ENCODE measurements at places on chromosomes 13 and 19. TPM values are rescaled to one million over a fixed set of nuclear protein-coding genes. Genes with fewer than 3 reads are reported as not detected.
A peak's percentile ranks its signal among the peaks of the same experiment; 100 is the strongest.

KLHL1 gene
- total RNA-seq, result not detected

DENND1C gene
- not detected for total RNA-seq

KLK4 gene
- not detected for total RNA-seq

NECTIN2 gene
- total RNA-seq, result 70.7 TPM

CCDC70 gene
- not detected for total RNA-seq

DNA sequence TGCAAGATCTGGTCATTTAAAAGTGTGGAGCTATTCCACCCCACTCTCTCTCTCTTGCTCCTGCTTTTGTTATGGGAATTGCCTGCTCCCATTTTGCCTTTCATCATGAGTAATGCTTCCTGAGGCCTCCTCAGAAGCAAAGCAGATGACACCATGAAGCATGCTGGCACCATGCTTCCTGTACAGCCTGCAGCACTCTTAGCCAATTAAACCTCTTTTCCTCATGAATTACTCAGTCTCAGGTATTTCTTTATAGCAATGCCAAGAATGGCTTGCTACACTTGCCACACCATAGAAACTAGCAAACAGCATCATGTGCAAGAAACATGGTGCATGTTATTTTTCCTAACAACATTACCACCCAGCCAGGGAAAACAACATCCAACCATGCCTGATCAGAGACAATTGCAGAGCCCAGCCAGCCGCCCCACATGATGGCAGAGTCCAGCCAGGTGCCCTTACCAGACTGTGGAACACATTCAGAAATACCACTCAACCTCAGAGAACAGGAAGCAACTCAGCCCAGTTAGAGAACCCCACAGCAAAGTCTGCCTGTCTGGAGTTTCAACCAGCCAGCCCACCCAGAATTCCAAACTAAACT lies 36.9 kb downstream of the SYDE1 start:
- peak; percentile 27 for DNase-seq

DNA sequence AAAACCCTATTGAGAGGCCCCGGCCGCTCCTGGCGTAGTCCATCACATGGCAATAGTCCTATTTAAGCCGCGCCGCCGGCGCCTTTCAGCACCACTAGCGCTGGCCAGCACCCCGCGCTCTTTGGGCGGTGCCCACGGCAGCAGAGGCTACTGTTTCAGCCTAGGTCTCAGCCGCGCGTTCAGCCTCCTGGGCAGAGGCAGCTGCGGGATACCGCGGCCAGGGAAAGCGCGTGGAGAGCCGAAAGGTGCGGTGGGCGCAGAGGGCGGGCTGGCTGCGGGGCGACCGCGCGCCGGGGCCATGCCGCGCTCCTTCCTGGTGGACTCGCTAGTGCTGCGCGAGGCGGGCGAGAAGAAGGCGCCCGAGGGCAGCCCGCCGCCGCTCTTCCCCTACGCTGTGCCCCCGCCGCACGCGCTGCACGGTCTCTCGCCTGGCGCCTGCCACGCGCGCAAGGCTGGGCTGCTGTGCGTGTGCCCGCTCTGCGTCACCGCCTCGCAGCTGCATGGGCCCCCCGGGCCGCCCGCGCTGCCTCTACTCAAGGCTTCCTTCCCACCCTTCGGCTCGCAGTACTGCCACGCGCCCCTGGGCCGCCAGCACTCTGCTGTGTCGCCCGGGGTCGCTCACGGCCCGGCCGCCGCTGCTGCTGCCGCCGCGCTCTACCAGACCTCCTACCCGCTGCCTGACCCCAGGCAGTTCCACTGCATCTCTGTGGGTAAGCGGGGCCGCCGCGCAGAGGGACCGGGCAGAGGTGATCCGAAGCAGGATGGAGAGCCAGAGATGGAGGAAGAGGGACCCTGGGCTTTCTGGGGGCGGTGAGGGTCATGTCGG lies at the start of gene GSX1:
GSX1 (plus strand) TSS at position 91 of the 826 bp plus-strand sequence; CDS start at position 299, 208 bp downstream.
- peak; percentile 69 for DNase-seq

DNA sequence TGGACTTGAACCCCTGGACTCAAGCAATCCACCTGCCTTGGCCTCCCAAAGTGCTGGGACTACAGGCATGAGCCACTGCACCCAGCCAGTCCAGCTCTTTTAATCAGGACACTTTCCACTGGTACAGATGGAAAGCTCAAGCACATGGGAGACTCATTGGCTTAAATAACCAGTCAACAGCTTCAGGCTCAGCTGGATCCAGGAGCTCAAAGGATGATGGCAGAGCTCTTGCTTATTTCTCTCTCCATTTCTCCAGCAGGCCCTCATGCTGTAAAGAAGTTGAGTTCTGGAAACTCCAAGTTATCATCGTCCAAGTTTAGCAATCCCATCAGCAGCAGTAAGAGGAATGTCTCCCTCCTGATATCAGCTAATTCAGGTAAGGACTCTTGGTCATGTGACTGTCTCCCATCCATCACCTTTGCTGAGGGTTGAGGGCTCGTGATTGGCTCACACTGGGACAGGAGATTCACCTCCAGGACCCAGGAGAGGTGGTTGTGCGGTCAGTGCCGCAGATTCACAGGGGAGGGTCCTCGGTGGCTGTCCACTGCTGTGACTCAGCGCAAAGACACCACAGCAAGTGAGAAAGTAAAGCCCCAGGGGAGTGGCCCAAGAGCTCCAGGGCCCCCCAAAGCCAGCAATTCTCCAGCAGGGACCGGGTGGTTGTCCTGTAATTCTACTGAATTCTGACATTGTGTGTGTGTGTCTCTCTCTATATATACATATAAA lies 5.1 kb downstream of the CCL25 start:
- DNase-seq, result no peak

DNA sequence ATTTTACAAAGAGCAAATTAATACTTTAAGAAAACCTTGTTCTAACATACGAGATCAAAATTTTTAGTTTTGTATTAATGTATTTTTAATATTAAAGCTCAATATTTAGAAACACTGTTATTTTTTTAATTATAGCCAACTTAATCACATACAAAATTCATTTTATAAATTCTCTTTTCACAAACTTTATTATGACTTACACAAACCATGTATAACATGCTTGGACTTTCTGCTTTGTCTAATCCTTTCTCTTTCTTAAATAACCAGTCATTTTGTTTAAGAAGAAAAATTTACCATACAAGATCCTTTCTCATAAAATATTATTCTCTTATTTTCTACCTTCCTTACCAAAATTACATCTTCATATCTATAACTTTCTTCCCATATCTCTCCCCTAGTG lies 62.2 kb downstream of the CYSLTR2 start:
- DNase-seq, result no peak

- peak; percentile 29 for DNase-seq
These were observed 14.2 kb downstream of the CHERP start for GRCh38 chr19:16527971-16528521.

DNA sequence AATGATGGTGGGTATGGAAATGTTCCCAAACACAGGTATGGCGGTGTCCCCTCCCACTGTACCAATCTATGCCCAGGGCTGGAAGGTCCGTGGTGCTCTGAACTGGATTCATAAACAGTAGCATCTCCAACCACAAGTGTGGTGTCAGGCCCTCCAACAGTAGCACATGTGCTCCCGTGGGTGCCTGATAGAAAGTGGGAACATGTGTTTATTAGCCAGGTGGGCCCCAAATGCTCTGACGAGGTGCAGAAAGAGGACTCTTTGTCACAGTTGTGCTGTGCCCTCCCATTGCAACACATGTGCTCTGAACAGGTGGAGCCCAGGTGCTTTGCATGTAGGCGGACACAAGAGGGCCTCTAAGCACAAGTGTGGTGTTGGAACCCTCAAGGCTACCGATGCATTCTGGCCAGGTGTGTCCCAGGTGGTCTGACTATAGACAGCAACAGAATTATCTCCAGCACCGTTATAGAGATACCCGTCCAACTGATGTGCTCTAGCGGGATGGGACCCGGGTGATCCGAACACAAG lies 75.4 kb upstream of the ZNF30 start:
- DNase-seq, result no peak

DNA sequence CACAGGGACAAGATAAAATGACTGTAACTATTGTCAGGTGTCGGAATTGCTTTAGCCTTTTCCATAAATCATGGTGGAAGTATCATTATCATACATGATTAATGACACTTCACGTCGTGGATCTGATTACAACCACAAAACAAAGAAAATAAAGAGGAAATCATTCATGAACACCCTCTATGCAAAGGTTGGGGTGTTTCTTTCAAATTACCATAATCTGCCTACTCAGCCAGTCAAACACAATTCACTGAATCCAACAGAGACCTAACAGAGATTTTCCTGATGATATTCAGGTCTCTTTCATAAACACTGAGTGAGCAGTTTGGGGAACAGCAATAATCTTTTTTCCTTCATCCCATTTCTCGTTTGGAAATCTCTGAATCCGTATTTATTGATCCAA lies 625.6 kb downstream of the DCT start:
- DNase-seq, result peak; percentile 6
